Activated CD8-positive, alpha-beta memory T cell treated with anti-CD3 and anti-CD28 coated beads for 1 hour (primary cell): ENCODE measurements at places on chromosomes 11 and 22.

GRCh38 chr22:44648085-44648820, 53.8 kb upstream of the PRR5 start:
- no peak for DNase-seq

- no peak for DNase-seq
Measured at GRCh38 chr11:15493921-15494620, 379.3 kb downstream of the INSC start.

- DNase-seq, result no peak
Measured at GRCh38 chr11:69358398-69359020, 64.6 kb downstream of the MYEOV start.

DNA sequence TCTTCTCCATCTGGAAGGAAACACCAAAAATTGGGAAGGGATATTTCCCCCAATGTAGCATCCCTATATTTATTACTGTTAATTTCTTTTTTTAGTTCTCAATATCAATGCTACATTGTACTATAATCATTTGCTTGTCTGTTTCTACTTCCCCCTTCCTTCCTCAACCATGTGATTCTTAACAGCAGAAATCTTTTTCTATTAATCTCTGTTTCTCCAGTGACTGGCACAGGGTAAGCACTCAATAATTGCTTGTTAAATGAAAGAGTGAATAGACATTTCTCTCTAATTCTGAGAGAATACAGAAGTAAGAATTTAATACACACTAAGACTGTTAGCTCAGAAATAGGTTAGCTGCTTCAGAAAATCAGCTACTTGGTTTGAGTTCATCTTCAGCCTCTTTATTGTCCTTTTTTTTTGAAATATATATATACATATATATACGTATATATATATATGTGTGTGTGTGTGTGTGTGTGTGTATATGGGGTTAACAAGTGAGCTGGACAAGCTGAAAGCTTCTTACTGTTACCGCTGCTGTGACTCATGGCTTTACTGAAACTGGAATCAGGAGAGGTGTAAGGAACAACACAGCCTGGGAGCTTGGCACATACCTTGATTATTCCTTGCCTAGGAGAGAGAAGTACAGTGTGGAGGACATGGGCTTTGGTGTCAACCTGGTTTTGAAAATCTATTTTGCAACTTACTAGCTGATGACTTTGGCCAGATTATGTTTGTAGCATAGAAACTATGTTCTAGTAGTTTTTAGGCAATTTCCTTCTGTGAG, 26.2 kb upstream of the PDE3B start:
- DNase-seq, result no peak

- DNase-seq, result no peak
Measured at GRCh38 chr11:104918113-104918824, 20.0 kb upstream of the CASP12 start.

DNA sequence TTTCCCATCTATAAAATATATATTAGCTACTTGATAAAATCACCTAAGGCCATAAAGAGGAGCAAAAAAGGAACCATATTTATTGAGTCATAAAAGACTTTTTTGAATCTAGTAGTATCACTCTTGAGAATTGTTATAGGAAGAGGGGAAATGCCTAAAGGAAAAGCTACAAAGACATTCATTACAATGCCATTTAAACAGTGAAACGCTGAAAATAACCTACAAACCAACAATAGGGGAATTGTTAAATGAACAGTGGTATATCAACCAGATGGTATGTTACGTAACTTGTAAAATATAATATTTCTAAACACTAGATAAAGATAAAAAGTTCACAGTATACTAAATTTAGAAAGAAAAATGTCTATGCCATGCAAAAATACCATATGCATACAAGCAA, 47.5 kb downstream of the FAM181B start:
- no peak for DNase-seq
